ENCODE measurements at places on chromosomes 2 and 18. TPM values are rescaled to one million over a fixed set of nuclear protein-coding genes. Genes with fewer than 3 reads are reported as not detected.

The RAB6C gene
- total RNA-seq: not detected

The SLC11A1 gene
- total RNA-seq: 0.15 TPM

The NOSTRIN gene
- 2.1 TPM for total RNA-seq

The TSGA10 gene
- 4.6 TPM for total RNA-seq

The CKAP2L gene
- total RNA-seq: 13.4 TPM

The GREB1L gene
- 1.4 TPM for total RNA-seq

The SNTG2 gene
- not detected for total RNA-seq

The NDUFV2 gene
- 120 TPM for total RNA-seq

The FAM237A gene
- total RNA-seq: not detected
